ENCODE measurements at places on chromosomes 11 and 22. TPM values are rescaled to one million over a fixed set of nuclear protein-coding genes. Genes with fewer than 3 reads are reported as not detected.

C11orf65 gene
- total RNA-seq, result 0.35 TPM

RAC2 gene
- 3.9 TPM for total RNA-seq

GAB4 gene
- not detected for total RNA-seq

PDE3B gene
- 0.35 TPM for total RNA-seq

OR5D13 gene
- total RNA-seq, result not detected

TRIM77 gene
- total RNA-seq, result not detected

MUC6 gene
- total RNA-seq, result not detected

OR10W1 gene
- total RNA-seq, result not detected

CHADL gene
- total RNA-seq, result 0.12 TPM

BTBD18 gene
- total RNA-seq, result not detected

GRAMD1B gene
- total RNA-seq, result 0.68 TPM

TIMP3 gene
- total RNA-seq, result 62.1 TPM

MEI1 gene
- total RNA-seq, result 0.12 TPM

TUB gene
- total RNA-seq, result 12.6 TPM

ZPR1 gene
- total RNA-seq, result 22.5 TPM

MYO18B gene
- total RNA-seq, result under 0.01 TPM

CATSPERZ gene
- 0.15 TPM for total RNA-seq

TUBA8 gene
- total RNA-seq, result 0.75 TPM

JHY gene
- total RNA-seq, result 0.98 TPM

CHRM1 gene
- total RNA-seq, result not detected

CACNA1I gene
- total RNA-seq, result under 0.01 TPM

SPINDOC gene
- total RNA-seq, result 6.7 TPM

MUC15 gene
- not detected for total RNA-seq

APOBEC3H gene
- 0.70 TPM for total RNA-seq

OR8B2 gene
- not detected for total RNA-seq

PIH1D2 gene
- 0.12 TPM for total RNA-seq

CHRDL2 gene
- not detected for total RNA-seq

CTTN gene
- 352 TPM for total RNA-seq

CDC45 gene
- total RNA-seq, result 9.5 TPM

AIFM3 gene
- 0.23 TPM for total RNA-seq

GPHA2 gene
- not detected for total RNA-seq

MPEG1 gene
- not detected for total RNA-seq

NFAM1 gene
- total RNA-seq, result not detected

TTC38 gene
- total RNA-seq, result 21.3 TPM

PTGDR2 gene
- not detected for total RNA-seq

NAALADL1 gene
- 13.1 TPM for total RNA-seq

ISX gene
- total RNA-seq, result not detected

GLB1L2 gene
- total RNA-seq, result 0.23 TPM

APOL2 gene
- total RNA-seq, result 49.6 TPM

CARNS1 gene
- total RNA-seq, result under 0.01 TPM

NXPE1 gene
- not detected for total RNA-seq

RFPL1 gene
- total RNA-seq, result not detected

OR6T1 gene
- not detected for total RNA-seq

SLC22A8 gene
- total RNA-seq, result not detected

MMP8 gene
- not detected for total RNA-seq

CRYBA4 gene
- total RNA-seq, result not detected

PGR gene
- 0.59 TPM for total RNA-seq

CTSW gene
- not detected for total RNA-seq

APOA5 gene
- not detected for total RNA-seq

OR5A1 gene
- not detected for total RNA-seq

B4GAT1 gene
- total RNA-seq, result 36.9 TPM

ZNF280A gene
- not detected for total RNA-seq

OSBP gene
- total RNA-seq, result 35.2 TPM

ZBTB44 gene
- total RNA-seq, result 43.5 TPM

Data from smooth muscle cell of the coronary artery (primary cell).